ENCODE measurements at places on chromosomes 11 and 22.
A peak's percentile ranks its signal among the peaks of the same experiment; 100 is the strongest.

DNA sequence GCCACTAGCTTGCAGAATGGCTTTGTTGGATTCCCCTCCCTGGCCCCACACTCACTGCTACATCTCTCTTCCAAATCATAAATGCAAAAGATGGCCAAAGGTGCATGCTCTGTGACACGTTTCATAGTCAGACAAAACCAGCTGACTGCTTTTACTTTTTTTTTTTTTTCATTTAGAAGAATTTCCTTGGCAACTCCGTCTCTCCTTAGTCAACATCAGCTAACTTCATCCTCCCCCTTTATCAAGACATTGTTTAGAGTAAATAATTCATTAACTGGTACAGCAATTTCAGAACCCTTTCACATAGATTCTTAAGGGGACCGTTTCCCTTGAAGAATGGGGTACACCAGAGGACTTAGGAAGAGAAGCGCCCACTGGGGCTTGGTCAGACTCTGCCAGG, 16.0 kb downstream of the KCNQ1OT1 start:
- no peak for DNase-seq

GRCh38 chr22:32561163-32561562, 86.6 kb downstream of the FBXO7 start:
- no peak for DNase-seq

DNA sequence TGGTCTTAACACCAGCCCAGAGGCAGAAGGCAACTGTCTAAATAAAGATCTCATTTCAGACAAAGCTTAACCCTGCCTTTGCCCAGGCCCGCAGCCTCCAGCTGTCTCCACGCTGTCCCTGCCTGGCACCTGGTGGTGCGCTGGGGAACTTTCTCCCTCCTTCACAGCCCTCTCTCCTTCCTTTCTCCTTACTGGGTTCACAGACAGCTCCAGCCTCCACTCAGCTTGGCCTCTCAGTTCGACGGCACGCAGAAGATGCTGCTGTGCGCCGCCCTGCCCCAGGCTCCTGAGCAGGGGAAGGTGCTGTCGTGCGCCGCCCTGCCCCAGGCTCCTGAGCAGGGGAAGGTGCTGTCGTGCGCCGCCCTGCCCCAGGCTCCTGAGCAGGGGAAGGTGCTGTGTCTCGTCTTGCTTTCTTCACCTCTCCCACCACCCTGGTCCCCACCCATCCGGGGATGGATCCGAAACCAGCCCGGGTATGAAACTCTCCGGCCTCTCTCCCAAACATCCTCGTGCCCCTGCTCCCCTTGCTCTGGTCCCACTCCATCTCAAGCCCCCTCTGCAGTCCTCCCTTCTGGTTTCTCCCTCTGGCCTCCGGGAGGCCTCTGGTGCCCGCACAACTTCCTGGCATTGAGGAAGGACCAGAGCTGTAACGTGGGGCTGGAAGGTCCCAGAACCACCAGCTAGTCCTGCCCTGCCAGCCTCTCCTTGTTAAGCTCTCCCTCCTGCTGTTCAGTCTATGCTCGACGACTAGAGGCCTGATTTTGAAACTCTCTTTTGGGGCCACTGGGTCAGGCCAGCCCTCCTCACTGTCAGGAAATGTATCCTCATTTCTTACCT, 22.9 kb upstream of the JAM3 start:
- DNase-seq = no peak

DNA sequence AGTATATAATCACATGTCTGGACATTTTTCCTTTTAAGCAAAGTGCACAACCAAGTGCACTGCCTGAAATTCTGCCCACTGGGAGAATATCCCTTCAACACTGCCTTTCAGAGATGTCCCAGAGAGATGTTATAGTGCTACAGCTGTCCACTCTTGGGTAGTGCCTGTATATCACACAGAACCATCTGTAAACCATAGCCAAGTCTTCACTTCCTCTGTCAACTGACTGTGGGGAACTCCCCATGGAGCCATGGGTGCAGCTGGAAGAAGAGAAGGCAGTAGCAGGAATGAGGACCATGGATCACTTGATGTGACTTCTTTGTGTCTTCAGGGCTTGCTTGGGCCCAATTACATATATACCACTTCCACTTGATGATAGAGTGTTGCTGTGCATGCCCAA, 44.6 kb upstream of the LIN7C start:
- no peak for DNase-seq

GRCh38 chr11:93733474-93733873, 7.8 kb downstream of the TAF1D start:
- DNase-seq = no peak

DNA sequence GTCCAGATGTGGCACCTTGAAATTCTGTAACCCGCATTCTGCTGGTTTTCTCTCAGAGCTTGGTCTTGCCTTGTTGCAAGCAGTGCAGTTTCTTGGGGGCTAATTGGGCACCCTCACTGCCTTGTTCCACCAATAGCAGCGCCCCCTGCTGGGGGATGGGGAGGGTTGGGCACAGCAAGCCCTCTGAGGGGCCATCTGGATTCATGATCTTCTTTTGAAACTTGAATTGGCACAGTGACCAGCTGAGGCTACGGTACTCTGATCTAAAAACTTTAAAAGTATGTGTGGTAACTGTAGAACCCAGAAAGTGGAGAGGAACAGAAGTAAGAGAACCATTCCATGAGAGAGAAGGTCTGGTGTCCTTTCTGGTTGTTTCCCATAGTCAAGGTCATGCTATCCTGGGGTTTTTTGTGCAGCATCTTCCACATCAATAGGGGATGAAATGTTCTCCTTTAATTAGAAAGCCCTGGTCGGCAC, 64.2 kb downstream of the MED15 start:
- peak; percentile 70 for DNase-seq

- DNase-seq = no peak
These were observed 67.2 kb upstream of the ALX4 start for GRCh38 chr11:44377121-44377520.

- DNase-seq = no peak
These were observed 6.4 kb upstream of the DPP3 start for GRCh38 chr11:66473608-66474515.

DNA sequence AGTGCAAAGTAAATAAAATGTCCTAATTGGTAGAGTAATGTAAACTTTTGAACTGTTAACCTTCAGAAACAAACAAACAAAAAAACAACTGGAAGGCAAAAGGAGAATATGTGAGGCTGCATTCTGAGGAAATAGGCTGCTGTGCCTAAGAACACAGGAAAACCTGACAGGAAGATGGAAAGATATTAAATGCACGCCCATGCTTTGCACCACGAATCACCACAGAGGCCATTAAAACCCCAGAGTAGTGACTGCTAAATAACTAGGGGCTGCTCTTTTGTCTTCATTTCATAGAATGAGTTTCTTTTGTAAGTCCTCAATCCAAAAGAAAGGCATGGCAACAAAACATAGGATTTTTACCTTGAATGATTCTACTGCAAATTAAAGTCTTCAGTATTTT, 436.0 kb downstream of the RAB38 start:
- no peak for DNase-seq

GRCh38 chr11:68924073-68924925, 20.6 kb downstream of the IGHMBP2 start:
- DNase-seq = no peak

- no peak for DNase-seq
These were observed 911.1 kb downstream of the TBC1D22A start for GRCh38 chr22:47673557-47673956.

GRCh38 chr11:119566319-119566718, 143.3 kb upstream of the THY1 start:
- no peak for DNase-seq

DNA sequence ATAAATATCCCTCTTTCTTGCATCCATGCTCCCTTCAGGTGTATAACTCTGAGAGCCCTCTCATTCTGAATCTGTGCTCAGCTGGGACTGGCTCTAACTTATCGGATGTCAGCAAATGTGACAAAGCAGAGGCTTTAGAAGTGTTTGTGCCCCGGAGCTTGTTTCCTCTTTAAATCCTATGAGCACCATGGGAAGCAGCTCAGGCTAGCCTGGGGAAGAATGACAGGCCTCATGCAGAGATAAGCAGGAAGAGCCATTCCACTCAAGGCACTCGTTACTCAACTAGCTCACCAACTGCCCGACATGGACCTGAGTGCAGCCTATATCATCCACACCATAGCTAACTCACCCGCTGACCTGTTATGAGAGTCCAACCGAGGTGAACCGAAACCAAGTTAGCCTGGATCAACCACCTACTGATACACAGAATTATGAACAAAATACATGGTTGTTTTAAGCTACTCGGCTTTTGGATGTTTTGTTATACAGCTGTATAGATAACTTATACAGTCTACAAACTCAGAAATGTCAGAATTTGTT, 990.7 kb downstream of the NTM start:
- DNase-seq = no peak

- DNase-seq = no peak
These were observed 9.3 kb upstream of the VPS37C start for GRCh38 chr11:61170566-61170965.

- no peak for DNase-seq
These were observed 7.0 kb downstream of the ALDH3B1 start for GRCh38 chr11:68016904-68017817.

DNA sequence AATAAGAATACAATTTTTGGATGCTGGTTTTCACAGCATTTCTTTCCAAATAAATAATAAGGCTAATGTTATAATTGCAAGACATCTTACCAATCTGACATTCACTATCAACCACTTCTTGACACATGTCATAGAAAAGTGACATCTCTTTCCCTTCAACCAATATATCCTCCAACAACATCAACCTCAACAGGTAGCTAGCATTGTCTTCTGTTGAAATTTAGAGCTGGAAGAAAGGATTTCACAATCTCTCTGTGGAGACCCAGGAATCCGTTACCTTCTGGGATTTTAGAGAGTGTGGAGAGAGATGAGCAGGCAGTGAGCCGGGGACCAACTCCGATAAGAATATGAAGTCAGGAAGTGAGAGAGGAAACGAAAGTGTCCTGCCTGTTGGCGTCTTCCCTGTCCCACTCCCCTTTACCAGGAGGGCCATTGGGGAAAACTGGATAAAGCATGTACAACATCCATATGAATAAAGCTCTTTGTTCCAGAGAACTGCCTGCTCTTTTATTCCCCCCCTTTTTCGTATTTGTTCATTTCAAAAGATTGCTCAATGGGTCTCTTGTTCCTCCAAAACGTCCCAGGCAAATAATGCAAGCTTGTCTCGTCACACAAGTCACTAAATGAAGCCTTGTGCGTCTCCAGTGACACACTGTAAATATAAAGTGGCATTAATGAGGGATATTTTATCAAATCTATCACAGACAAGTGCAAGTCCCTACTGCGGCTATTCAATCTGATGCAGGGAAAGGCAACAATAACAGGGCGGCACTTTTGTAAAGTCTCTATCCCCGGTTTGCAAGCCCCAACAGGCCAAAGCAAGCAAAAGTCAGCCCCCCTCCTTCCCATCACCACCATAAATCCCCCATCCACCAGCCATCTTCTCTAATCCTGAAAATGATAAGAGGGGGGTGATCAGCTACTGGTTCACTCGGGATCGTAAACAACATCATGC, 3.4 kb downstream of the CADM1 start:
- DNase-seq = no peak

- no peak for DNase-seq
These were observed 9.9 kb downstream of the CRTAM start for GRCh38 chr11:122848186-122848585.

DNA sequence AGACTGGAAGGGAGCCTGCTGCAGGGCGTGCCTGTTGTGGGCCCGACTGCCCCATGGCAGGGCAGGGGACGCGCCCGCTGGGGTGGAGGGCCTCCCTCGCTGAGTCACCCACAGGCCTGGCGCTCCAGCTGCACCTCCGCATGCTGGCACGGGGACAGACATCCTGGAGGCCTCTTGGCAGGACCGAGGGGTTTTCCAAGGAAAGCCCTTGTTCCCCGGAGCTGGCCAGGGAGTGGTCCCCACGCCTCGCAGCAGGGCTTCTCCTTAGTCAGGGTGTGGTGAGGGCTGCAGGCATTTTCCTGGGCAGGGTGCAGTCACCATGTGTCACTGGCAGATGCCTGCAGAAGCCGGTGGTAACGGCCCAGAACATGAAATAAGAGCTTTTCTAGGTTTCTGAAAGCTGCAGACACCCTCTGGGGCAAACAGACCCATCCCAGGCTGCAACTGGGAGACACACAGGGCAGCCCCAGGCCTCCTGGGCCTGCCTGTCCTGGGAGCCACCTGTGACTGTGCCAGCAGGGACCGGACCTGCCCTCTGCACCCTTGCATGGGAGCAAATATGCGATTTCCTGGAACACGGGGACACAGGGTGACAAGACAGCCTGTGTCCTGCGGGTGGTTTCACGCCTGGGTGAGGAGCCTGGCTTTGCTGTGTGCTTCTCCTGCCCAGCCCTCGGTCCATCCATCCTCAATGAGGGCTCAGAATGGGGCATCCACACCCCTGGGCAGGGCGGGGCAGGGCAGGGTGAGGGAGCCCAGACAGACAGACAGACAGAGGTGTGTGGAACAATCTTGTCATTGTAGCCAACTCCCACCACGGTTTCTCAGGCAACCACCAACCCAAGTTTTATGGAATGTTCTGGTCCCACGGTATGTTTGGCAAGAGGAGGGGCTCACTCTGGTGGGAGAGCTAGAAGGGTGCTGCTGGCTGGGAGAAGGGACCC, 43.2 kb upstream of the FADD start:
- DNase-seq = no peak

DNA sequence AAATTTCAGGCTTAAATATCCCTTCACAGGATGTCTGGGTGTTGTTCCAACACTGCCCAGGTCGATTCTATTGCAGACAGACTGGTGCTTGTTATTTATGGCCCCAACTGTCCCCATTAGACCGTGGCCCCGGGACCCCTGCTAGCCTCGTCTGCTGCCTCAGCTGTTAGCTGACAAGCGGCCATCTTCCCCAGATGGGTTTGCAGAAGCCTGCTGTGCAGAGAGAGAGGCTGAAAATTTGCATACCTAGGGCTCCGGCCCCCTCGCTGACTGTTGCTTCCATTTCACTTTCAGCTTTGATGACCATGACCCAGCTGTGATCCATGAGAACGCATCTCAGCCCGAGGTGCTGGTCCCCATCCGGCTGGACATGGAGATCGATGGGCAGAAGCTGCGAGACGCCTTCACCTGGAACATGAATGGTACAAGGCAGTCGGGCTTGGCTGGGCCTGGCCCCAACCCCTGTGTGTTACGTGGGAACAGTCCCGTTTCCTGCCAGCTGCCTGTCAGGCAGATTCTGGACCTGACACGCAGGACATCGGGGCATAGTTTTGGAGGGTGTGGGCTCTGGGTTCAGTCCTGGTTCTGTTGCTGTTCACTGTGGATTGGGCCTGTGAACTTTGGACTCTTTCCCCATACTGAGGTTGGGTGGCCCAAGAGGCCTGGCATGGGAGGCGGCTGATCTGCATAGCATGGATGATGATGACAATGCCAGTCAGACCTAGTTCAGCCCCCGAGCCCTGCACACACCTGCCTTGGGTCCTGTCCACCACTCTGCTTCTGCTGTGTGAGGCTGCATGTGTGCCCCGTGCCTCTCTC, 16.4 kb downstream of the SMARCB1 start:
- DNase-seq = no peak

GRCh38 chr11:62560566-62561103, 13.1 kb downstream of the EEF1G start:
- peak; percentile 90 for DNase-seq

- peak; percentile 34 for DNase-seq
These were observed 26.7 kb downstream of the UPB1 start for GRCh38 chr22:24521791-24522245.

GRCh38 chr22:28969401-28970168, 86.2 kb downstream of the ZNRF3 start:
- no peak for DNase-seq

All from CD4-positive, alpha-beta T cell treated with Interleukin-15 for 4 hours (primary cell).